Cardiac atrium fibroblast (primary cell): ENCODE measurements at places on chromosomes 16 and 17. TPM values are rescaled to one million over a fixed set of nuclear protein-coding genes. Genes with fewer than 3 reads are reported as not detected.

PRKAR1A gene
- 129 and 138 TPM in 2 replicates for total RNA-seq

PERCC1 gene
- total RNA-seq = not detected in 2 replicates

CACNG3 gene
- not detected in 2 replicates for total RNA-seq

POLR3K gene
- 4.2 and 6.3 TPM in 2 replicates for total RNA-seq

TNFRSF13B gene
- not detected in 2 replicates for total RNA-seq

NPIPB2 gene
- total RNA-seq = 2.9 and 4.4 TPM in 2 replicates

ZNF469 gene
- total RNA-seq = 7.0 and 10.0 TPM in 2 replicates

TNFSF12 gene
- total RNA-seq = 39.2 and 40.1 TPM in 2 replicates

CCL3 gene
- not detected in 2 replicates for total RNA-seq

GCGR gene
- not detected in 2 replicates for total RNA-seq

ZNF287 gene
- total RNA-seq = 2.5 and 8.7 TPM in 2 replicates

GAST gene
- total RNA-seq = not detected in 2 replicates

KRTAP4-6 gene
- not detected in 2 replicates for total RNA-seq

PMFBP1 gene
- total RNA-seq = not detected in 2 replicates

CHST4 gene
- total RNA-seq = not detected in 2 replicates

C16orf86 gene
- 2.8 and 6.0 TPM in 2 replicates for total RNA-seq

LLGL2 gene
- under 0.01 and 0.54 TPM in 2 replicates for total RNA-seq

TBC1D3H gene
- not detected in 2 replicates for total RNA-seq

GGT6 gene
- not detected in 2 replicates for total RNA-seq

TP53TG3F gene
- total RNA-seq = not detected in 2 replicates

CYB561 gene
- 21.1 and 30.5 TPM in 2 replicates for total RNA-seq

GSG1L gene
- not detected in 2 replicates for total RNA-seq
